Osteocyte (in vitro differentiated cells): ENCODE measurements at places on chromosomes 12 and 14.
A peak's percentile ranks its signal among the peaks of the same experiment; 100 is the strongest.

GRCh38 chr14:74599946-74600345, 12.1 kb downstream of the LTBP2 start:
- no peak for DNase-seq

GRCh38 chr12:70154087-70154638, 89.1 kb upstream of the CNOT2 start:
- no peak for DNase-seq

DNA sequence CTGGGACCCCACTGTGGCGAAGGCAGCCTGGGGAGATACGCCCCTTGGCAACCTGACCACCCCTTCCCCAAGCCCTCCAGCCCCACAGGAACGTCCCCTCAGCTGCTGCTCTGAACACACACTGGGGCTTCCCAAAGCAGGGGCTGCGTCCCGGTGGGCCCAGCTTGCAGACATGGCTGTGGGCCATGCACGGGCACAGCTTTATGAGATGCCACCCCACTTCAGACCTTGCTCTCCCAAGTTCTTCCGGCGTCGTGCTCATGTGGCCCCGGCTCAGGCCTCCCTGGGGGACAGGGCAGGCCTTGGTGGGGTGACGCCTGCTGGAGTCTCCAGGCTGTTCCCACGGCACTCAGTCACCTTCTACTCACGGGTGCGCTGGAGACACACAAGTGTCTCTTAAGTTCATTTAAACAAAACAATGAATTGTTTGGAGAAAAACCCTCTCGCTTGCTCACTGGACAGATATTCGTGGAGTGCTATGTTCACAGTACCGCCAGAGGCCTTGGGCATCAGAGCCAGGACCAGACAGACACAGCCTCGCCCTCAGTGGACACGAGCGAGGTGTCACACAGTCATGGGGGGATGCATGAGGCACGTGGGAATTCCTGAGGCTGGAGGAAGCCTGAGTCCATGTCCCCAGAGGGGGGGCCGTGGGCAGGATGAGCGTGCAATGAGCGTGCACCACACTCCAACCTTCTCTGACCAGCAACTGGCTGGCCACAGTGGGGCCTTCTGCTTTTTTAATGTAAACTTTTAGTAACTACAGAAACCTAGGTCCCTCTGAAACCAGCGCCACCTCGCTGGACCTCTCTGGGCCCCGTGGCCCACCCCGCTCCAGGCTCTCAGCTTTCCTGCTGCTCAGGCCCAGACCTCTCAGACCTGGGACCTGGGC, 4.3 kb downstream of the GALNT9 start:
- DNase-seq, result no peak

- no peak for DNase-seq
These were observed 15.9 kb downstream of the DENND5B start for GRCh38 chr12:31574803-31575575.

DNA sequence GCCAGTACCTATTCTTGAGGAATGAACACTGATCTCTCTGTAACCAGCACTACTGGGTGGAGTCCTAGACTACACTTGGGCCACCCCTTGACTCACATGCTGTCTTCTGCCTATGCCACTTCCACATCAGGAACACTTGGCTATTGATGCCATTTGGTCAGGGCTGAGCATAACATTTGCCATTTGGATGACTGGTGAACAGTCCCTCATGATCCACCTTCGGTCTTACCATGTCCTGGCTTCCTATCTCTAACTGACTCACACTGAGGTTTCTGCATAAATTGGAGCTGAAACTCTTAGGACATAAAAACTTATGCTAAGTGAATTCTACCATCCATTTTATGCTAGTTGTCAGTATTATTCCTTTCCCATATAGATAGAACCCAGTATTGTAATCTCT, 91.7 kb upstream of the PELI2 start:
- DNase-seq, result no peak

- DNase-seq, result no peak
These were observed 222.1 kb downstream of the C12orf42 start for GRCh38 chr12:103273645-103274044.

- no peak for DNase-seq
These were observed 558.6 kb downstream of the DIO2 start for GRCh38 chr14:79652513-79653307.

DNA sequence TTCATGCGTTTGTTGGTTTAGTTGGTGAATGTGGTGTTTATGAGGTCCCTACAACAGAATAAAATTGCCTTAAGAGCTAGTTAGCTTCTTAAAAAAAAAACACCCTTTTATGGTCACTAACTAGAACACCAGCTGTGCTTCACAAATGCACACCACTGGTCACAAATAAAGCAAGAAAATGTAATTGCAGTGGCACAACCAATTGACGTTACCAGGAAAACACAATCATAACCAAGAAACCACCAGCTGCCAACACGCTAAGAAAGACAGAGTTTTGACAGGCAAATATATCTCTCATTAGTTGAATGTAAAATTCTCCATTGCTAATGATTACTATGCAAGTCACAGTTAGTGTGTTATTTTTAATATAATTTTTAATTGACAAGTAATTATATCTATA, 389.9 kb downstream of the ADAMTS20 start:
- no peak for DNase-seq

DNA sequence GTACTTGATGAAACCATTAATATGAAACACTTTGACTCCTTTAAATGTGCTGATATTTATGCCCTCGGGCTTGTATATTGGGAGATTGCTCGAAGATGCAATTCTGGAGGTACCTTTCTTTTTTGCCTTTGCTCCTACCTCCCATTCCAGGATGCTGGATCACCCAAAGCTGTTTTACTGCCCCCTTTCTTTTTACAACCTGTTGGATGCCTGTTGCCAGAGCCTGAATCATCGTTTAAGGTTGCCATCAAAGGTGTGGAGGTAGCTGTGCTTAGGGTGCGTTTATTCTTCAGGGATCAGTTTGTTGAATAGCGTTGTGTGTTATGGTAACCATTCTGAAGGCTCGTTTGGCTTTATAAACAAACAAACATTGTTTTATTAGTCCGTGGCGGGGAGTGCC, 19.9 kb upstream of the TAMALIN start:
- no peak for DNase-seq

GRCh38 chr12:17383321-17383720, 706.7 kb downstream of the RERGL start:
- DNase-seq, result no peak

DNA sequence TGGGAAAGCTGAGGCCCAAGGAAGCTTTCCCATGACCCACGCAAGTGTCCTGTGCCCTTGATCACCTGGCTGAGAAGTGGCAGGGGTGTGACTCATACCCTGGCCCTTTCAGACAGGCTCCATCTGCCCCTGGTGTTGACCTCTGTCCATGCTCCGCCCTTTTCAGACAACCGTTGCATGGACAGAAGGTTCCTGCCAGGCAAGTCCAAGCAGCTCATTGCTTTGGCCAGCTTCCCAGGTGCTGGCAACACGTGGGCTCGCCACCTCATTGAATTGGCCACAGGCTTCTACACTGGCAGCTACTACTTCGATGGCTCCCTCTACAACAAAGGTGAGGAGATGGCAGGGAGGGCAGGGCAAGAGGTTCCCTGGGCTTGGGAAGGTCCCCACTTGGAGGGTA, 103.5 kb downstream of the WSCD2 start:
- no peak for DNase-seq

- DNase-seq, result peak; percentile 34
These were observed 1.8 kb upstream of the CKAP4 start for GRCh38 chr12:106249411-106250135.

DNA sequence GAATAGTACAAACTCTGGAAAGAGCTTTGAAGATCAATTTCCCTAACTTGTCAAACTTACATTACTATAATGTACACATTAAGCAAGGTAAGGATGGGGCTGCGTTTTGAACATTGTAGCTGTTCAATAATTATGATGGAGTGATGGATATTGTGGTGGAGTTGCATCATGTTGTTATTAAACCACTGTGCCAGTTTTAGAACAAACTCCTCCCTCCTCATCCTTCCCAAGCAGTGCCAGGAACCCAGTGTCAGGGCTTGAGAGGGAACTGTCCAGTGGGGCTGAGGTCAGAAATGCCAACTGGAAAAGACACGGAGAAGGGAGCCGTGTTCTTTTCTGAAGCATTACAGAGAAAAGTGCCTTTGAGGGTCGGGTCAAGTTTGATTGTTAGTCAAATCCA, 31.9 kb upstream of the PAPOLA start:
- no peak for DNase-seq

DNA sequence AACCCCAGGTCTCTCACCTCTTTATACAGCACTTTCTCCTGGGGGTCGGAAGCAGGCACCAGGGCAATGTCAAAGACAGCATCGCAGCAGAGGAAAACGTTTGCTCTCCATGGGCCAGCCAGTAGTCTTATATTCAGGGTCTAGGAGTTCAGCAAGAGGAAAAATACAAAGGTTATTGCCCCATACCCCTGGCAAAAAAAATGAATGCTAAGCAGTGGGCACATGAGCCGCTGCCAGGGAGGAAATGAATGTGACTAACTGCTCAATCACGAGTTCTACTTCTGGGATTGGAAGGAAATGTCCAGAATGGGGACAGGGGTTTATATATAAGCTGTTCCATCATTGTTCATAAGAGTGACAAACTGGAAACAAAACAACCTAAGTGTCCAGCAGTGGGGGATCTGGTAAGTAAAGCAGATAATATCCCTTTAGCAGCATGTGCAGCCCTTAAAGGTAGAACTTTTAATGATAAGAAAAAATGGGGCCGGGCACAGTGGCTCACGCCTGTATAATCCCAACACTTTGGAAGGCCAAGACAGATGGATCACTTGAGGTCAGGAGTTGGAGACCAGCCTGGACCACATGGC, 53.8 kb downstream of the PHETA1 start:
- DNase-seq, result no peak

DNA sequence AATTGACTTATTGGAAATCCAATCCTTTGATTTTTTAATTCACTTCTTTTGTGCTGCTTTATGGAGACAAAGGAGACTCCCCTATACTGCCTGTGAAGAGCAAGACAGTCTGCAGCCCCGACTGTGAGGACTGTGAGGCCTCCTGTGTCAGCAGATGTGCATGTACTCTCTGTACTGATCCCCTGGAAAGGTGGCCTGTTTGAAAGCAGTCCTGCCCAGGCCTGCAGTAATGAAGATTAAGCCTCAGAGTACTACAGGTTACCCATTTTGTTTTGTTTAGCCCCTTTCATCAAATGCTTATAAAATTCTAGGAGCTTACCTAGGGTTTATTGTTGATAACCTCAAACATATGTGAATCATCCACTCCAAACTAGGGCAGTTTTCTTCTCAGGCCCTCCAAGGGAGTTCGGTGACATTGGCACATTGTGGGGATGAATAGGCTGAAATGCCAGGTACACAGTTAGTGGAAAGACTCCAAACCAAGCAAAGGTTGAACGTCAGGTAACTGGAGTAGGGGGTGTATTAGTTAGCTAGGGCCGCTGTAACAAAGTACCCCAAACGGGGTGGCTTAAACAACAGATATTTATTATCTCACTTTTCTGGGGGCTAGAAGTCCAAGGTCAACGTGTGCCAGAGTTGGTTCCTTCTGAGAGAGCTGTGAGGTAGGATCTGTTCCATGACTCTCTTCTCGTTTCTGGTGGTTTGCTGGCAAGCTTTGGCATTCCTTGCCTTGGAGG, 208.7 kb upstream of the BCL2L14 start:
- DNase-seq, result no peak

DNA sequence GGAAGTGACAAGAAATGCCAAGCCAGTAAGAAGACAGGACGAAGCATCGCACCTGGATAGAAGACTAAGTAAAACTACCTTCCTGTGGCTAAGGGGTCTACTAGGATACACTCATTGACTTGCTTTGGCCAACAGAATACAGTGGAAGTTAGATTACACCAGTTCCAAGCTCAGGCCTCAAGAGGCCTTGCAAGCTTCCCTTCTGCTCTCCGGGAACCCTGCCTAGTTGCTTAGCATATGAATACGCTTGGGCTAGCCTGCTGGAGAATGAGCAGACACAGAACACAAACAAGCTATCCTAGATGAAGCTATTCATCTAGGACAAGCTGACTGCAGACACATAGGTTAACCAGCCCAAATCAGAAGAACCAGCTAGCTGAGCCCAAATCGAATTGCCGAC, 97.0 kb downstream of the DPF3 start:
- no peak for DNase-seq

- DNase-seq, result peak; percentile 25
These were observed 6.9 kb upstream of the CKAP4 start for GRCh38 chr12:106254724-106255123.

GRCh38 chr14:54922598-54922997, 20.0 kb upstream of the GCH1 start:
- DNase-seq, result no peak

- DNase-seq, result no peak
These were observed 474.8 kb downstream of the TMTC2 start for GRCh38 chr12:83161456-83161855.

DNA sequence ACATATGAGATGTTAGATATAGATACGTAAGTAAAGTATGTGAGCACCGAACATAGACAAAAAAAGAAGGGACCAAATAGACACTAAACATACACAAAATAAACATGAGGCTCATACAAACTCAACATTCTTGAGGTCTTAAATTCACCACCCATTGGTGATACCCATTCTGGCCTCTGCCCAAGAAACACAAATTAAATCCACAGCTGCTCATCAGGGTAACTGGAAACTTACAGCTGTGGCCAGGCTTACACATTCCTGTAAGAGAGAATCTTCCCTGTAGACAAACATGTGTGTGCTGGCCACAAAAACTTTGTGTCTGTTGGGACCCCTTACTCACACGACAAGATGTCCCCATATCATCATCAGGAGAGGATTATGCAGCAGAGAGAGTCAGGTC, 22.4 kb downstream of the MAGOHB start:
- DNase-seq, result no peak

DNA sequence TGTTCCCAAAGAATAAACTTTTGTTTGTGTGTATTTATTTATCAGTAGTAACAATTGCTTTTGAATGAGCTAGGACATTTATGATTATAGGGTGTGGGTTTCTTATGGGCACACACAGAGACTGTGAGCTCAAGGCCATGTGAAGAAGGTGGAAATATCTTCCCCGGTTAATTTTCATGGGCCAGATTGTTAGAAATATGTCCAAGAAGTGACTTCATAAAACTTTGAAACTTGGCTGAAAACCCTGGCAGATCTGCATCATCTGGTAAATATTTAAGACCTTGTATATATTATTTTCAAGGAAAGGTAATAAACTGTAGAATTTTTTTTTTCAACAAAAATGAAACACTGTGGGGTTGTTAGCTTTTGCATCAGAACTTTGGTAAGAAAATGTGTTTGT, 53.5 kb upstream of the RNU6-8 start:
- no peak for DNase-seq

DNA sequence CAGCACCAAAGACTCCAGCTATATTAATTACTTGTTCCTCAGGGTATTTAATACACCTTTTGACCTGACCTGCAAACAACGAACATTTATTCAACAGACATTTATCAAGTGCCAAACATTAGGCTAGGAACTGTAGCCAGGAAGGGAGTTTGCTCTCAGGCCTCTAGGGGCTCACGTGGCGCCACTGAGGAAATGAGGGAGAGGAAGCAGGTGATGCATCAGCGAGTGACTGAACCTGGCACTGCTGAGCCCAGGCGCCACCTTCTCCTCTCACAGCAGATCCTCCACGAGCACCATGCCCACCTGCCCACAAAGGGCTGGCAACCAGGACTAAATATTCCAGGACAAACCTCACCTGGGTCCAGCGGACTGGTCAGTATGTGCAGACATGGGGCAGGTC, 50.2 kb downstream of the SETD3 start:
- no peak for DNase-seq

- DNase-seq, result no peak
These were observed 145.2 kb upstream of the WSCD2 start for GRCh38 chr12:107983756-107984472.
